IPS DF 19.7 (cell line): ENCODE measurements at places on chromosomes 3 and 15.

GRCh38 chr3:72230774-72231379 lies 445.9 kb upstream of the PROK2 start:
- DNase-seq: no peak

DNA sequence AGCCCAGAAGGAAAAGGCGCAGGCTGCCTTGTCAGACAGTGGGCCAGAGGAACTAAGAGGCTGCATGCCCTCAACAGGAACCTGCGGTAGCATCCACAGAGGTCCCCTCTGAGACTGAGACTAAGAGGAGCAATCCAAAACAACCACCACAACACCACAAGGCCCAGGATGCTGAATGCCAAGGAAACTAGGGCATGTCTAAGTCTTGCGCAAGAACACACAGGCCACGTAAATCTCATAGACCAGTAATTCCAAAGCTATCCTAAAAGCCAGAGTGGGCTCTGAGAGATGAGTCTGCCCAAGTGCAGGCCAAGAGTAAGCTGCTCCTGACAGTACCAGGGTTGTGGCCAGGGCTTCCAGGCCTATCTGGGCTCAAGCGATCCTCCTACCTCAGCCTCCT lies 12.9 kb downstream of the MON1A start:
- DNase-seq: no peak

- no peak for DNase-seq
Measured at GRCh38 chr3:174251681-174252080, 607.5 kb upstream of the NAALADL2 start.

GRCh38 chr3:105866656-105867653 lies 1.9 kb downstream of the CBLB start:
- no peak for DNase-seq

DNA sequence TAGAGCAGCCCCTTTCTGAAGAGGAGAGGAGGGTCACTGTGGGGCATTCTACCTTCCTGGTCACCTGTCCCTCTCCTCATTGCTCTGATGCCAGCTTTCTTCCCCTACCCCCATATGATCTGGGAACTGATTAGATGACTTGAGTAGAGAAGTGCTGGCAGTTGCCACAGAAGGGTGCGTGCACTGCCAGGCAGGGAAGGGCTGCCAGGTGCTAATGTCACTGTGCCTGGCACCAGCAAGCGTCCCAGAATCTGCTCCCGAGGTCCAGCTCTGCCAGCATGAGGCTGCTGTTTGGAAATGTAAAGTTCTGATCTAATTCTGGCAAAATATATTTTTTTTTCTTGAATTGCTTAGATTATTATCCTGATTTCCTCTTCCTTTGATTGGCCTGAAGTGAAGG lies 52.8 kb downstream of the PPM1L start:
- no peak for DNase-seq

GRCh38 chr3:113285741-113286140 lies 74.4 kb downstream of the BOC start:
- no peak for DNase-seq

DNA sequence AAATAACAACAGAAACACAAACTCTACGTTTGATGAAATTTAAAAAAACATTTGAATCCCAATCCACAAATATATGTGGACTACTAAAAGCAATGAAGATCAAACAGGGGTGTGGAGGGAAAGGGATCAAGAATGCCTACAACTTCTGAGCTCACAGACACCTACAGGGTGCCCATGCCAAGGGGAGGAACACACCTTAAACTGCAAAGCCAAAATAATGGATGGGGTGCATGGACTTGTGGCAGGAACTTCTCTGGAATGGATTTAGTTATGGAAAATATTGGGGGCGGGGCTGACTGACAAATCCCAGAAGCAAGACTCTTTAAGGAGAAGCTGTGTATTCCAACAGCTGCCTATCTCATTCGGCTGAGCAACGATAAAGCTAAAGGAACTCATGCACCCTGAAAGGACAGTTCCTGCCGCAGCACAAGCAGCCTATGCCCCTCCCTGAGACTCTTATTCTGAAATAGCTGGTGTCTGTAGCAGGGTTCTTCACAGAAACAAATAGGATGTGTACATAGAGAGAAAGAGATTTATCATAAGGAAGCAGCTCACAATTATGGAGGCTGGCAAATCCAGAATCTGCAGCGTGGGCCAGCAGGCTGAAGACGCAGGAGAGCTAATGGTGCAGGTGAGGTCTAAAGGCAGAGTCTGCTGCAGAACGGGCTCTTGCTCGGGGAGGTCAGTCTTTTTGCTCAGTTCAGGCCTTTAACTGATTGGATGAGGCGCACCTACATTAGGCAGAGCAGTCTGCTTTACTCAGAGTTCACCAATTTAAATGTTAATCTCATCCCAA lies 24.5 kb upstream of the PLA2G4D start:
- no peak for DNase-seq

- no peak for DNase-seq
Measured at GRCh38 chr15:80780416-80781221, 1.4 kb downstream of the CEMIP start.

- DNase-seq: no peak
Measured at GRCh38 chr15:93497291-93497690, 408.3 kb upstream of the RGMA start.

- DNase-seq: no peak
Measured at GRCh38 chr3:74789111-74789510, 174.7 kb upstream of the CNTN3 start.

DNA sequence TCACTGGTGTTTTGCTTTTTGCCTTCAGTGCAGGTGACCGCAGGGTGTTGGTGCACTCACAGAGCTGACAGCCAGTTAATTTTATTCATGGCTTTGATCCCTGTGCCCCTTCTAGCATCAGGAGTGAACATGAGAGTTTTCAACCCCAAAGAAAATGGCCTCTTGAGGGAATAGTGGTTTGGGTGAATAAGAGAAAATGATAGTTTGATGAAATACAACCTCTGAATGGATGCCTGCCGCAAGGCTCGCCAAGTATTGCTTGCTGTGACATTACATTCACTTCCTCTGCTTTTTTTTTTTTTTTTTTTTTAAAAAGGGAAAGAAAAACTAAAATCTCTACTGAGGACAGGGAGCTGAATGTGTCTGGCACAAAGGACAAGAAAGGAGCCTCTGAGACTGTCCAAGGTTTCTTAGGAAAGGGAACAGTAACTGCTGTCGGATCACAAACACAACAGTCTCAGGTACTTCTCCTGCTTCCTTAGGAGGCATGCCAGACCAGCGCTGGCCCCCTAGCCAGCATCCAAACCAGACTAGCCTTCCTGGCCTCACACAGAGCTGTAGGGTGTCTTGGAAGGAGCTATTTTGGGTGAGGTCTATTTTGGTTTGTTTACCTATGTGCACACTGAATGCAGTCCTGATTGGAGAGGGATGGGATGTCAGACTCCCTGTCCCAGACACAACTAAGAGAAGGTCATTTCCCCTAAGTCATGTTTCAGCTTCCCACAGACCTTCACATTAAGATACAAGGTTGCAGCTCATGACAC lies 29.0 kb downstream of the CCDC80 start:
- no peak for DNase-seq

GRCh38 chr3:151107701-151108100 lies 22.2 kb downstream of the MED12L start:
- no peak for DNase-seq
